ENCODE measurements at places on chromosomes 6 and 20.

- DNase-seq = no peak
Observed at GRCh38 chr6:168282985-168283685, 36.4 kb downstream of the DACT2 start.

- no peak for DNase-seq
Observed at GRCh38 chr6:41694815-41695526, 40.4 kb downstream of the TFEB start.

DNA sequence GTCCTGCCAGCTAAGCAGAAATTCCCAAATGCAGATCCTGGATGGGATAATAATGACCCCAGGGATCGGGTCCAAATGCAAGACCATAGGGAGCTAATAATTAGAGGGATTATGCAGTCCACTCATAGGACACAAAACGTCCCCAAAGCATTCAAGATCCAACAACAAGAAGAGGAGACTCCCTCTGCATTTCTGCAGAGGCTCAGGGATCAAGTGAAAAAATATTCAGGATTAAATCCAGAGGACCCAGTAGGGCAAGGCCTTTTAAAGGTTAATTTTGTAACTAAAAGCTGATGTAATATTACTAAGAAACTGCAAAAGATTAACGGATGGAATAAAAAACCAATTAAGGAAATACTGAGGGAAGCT, 22.2 kb downstream of the HLA-A start:
- no peak for DNase-seq

DNA sequence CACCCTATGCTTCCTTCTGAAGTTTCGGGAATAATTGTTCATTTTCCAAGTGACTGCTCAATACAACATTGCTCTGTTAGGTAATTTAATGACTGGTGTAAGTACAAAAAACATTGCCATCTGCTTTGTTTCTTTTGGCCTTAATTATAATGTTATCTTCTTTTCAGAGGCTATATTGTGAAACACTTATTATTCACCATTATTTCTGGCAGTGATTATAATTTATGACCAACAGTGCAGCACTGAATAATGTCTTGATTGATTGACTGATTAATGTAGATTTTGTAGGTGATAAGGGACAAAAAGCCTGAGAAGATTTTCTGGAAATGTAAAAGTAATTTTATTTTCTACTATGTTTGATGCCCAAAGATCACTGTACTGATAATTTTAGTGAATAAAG, 377.7 kb downstream of the PLCB1 start:
- DNase-seq = no peak

DNA sequence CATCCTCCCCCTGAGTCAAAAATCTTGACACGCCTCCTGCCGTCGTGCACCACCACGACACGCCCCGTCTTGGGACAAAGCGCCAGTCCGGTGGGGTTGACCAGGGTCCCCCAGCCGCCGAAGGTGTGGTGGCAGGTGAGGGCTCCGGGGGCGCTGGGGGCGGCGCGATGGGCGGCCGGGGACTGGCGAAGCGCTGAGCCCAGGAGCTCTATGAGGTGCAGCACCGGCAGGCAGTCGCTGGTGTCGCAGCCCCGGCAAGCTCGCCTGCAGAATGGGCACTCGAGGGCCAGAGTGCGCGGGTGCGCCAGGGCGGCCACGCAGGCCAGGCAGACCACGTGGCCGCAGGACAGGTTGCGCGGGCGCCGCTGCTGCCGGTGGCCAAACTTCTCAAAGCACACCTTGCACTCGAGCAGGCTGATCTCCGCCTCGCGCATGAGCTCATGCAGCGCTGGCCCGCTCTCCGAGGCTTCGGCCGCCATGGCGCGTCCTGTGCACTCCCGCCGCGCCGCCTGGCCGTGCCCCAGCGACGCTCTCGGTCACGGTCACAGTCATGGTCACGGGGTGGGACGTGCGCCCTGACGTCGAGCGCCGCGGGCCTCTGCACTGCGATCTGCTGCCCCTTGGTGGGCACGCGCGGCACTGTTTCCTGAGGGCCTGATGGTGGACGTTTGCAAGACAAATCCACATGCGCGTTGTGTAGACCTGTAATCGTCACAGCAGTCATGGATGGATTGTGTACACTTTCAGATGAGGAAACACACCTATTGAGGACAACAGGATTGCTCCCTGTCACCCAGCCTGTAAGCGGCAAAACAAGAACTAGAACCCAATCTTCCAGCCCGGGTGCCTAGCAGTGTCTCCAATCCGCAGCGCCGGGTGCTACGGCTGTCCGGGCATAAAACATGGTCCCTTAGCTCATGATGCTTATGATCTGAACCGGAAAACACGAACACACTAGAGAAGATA, at the start of gene NHLRC1:
TSS of gene NHLRC1 (minus strand) at position 550 of the 966 bp plus-strand sequence. CDS start at position 479, 71 bp downstream.
- DNase-seq = peak; percentile 66

DNA sequence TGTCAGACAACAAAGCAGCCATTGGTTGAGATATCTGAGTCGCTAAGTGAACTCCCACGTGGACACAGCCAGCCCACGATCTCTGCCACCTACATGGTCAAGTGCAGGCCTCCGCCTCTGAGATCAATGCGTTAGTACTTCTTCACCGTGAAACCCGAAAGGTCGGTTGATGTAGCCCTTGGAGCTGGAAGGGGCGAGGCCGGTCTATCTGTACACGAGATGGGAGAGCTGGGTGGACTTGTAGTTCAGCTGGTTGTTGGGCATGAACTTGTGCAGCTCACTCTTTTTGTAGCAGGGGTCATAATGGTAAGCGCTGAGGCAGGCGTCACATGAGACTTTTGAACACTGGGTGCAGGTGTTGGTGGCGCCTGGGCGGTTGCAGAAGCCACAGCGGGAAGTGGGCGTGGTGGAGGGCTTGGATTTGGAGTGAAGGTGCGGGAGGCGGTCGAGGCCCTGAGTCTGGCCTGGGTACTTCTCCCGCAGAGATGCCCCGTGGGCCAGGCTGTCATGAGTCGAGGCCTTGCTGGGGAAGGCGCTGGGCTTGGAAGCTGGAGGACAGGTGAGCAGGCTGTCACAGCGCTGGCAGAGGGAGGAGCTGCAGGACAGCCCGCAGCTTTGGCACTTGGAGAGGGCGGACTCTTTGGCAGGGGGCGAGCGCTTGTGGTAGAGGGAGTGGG, 9.8 kb downstream of the SPATA2 start:
- no peak for DNase-seq

GRCh38 chr6:32790306-32790705, 26.5 kb downstream of the HLA-DOB start:
- DNase-seq = no peak

DNA sequence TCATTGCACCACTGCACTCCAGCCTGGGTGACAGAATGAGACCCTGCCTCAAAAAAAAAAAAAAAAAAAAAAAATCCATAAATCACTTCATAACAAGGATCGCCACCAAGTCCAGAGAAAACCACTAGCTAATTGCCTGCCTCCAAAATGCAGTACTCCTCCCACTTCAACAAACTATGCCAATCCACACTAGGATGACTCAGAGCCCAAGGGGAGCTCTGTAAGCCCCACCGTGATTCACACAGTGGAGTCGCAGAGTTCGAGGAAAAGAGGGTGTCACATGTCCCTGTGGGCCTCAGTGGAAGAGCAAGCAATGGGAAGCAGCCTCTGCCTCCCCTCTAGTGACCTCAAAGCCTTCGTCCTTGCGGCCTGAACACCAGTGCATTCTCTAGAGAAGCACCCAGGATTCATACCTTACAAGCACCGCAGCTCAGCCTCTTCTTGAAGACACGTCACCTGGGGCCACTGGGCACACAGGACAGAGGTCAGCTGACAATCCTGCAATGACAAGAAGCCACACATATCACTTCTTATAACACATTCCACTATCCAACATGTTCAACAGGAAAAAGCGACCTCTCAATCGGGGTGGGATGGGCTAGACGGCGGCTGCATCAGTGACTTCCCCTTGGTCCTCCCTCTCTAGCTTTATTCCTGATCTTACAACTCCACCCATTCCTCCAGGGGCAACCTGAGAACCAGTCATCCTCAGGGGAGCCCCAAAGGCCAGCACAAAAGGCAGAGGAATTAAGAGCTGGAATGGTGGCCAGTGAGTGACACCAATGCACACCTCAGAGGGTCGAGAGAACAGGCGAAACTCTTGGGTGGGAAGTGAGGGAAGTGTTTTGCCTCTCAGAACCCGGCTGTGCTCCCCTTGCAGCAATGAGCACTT, 8.9 kb downstream of the SNHG17 start:
- DNase-seq = no peak

- DNase-seq = peak; percentile 80
Observed at GRCh38 chr6:89412071-89413005, at the start of gene RRAGD. TSS of gene RRAGD (minus strand) at chr6:89412273. CDS start at chr6:89411993, 280 bp downstream.

- DNase-seq = no peak
Observed at GRCh38 chr6:139194740-139195139, 59.9 kb downstream of the HECA start.

All from 8988T (cell line).